ENCODE measurements at places on chromosomes 3 and 15.
A peak's percentile ranks its signal among the peaks of the same experiment; 100 is the strongest.

- DNase-seq = no peak
Observed at GRCh38 chr3:140995881-140996280, 54.2 kb downstream of the SLC25A36 start.

DNA sequence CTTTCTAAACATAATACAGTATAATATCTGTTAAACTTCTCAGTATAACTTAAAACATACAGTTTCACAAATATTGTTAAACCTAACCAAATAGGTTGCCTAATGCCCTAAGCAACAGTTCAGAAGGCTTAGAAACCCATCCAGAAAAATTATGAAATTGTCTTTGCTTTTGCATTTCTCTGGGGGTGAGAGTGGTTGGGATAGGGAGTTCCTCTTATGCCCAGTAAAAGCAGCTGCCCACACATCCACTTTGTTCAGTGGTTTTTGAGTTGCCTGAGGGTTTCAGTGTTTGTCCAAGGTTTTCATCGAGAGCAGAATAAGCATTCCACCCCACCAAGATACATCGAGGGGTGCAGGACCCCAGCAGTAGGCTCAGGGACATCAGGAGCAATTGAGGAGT, 179.4 kb downstream of the CDIN1 start:
- DNase-seq = peak; percentile 54

DNA sequence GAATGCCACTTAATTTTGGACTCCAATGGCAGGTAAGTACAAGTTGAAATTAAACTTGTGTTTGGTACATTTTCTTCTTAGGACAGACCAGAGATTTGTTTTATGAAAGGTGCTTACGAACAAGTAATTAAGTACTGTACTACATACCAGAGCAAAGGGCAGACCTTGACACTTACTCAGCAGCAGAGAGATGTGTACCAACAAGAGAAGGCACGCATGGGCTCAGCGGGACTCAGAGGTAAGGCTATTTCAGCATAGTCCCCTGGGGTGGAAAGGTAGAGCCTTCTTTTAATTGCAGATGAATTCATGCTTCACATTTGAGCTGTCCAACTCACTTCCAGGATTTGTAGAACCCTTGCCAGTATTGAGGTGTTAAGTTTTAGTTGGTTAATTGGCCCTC, 51.4 kb downstream of the ASTE1 start:
- DNase-seq = no peak

GRCh38 chr15:69357773-69358771, 56.1 kb upstream of the KIF23 start:
- DNase-seq = no peak

- no peak for DNase-seq
Observed at GRCh38 chr3:157242836-157243235, 82.9 kb upstream of the CCNL1 start.

- no peak for DNase-seq
Observed at GRCh38 chr15:30941520-30941919, 37.8 kb downstream of the FAN1 start.

DNA sequence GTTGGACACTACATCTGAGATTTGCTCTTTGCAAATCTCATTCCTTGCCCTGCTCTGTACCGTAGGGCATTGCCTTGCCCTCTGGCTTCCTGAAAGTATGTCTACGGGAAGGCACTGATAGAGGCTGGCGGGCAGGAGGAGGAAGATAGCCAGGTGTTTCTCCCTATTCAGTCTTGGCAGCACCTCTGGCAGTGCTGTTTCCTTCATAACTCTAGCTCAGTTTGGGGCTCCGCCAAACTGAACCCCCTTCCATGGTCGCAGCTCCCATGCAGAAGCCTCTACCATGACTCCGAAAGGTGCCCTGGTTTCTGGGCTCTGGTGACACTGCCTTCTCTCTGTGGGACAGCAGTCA, 122.3 kb upstream of the PRR20G start:
- DNase-seq = no peak

- no peak for DNase-seq
Observed at GRCh38 chr3:97530691-97531090, 233.9 kb upstream of the ARL6 start.

- no peak for DNase-seq
Observed at GRCh38 chr15:29724026-29724425, 98.2 kb downstream of the TJP1 start.

Data from inflammatory macrophage (primary cell).